NCI-H526 (cell line): ENCODE measurements at places on chromosomes 4 and X.

DNA sequence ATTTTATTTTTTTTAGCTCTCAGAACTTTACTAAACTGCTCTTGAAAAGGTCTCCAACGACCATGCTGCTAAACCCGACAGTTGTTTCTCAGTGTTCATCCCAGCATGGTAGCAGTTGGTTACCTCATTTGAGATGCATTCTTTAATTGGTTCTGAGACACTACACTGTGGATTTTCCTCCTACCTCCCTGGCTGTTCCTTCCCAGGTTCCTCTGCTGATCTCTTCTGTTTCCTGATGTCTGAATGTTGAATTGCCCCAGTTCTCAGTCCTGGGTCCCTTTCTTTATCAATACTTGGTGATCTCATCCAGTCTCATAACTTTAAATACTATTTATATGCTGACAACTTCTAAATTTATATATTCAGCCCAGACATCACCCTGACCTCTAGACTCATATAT, 19.1 kb upstream of the TMEM165 start:
- DNase-seq, result no peak

DNA sequence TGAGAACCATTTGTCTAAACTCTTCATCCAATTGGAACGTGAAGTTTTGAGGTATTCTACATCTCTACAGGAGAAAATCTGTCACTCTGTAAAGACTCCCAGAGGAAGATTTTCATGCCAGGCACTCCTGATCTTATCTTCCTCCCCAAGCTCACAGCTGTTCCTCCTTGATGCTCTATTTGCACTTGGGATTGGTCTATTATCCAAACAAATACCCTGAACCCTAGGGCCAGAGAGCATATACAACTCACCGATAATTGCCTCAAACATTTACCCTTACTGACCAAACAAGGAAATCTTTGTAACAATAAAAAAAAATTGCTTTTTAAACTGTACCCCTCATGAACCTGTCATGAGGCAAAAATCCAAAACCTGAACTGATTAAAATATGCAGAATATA, 372.7 kb downstream of the SH2D1A start:
- DNase-seq, result no peak

DNA sequence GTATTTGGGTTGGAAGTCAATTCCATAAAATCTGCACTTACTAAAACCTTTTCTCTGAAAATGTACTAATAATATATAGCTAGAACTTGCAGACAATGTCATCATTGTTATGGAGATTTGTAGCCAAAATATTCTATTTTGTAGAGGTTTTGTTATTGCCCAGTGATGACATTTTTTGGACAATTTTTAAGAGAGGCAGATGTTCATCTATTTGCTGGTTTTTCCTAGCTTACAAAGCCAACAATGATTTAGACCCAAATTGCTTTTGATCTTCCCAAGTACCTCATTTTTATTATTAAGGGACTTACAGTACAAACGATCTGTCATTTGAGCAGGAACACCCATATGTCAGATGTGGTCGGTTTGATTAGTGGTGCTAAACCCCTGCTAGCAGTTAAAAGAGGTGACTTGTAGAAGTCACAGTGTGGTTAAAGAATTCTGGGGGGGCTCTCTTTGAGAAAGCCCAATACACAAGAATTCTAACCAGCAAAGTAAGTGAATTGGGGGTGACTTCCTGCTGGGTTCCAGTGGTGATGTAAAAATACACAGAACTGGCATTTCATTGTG, 136.2 kb downstream of the KIT start:
- no peak for DNase-seq

DNA sequence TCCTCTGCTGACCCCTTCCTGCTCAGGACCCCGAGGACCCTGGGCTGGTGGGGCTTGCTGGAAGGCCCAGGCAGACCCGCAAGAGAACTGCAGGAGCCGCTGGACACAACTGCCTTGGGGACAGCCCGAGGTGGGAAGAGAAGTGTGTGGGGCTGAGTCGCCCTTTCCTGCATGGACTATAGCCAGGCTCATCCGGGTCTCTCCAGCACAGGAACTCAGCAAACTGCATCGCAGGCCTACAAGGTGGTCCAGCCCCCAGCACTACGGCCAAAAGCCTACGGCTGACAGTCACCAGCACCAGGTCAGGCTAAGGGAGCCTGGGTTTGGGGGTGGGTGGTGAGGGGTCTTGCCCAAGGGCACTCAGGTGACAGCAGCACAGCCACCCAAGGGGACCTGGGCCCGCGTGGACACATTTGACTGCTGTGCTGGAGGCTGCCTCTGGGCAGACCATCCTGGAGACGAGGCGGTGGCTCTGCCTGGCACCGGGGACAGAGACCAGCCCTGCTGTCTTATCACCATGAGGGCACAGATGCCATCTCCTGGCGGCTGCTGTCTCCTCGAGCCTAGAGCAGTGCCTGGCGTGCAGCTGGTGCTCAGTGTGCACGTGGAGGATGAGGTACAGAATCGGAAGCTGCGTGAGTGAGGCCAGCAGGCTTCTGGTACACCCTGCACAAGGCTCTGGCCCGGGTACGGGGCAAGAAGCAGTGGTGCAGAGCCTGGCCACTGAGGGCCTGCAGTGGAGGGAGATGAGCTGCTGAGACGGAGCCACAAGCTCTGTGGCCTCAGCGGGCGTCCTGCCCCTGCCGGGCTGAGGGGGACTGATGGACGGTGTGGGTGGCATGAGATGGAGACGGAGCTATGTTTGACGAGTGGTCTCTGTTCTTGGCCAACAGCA, 15.1 kb downstream of the LRPAP1 start:
- no peak for DNase-seq

DNA sequence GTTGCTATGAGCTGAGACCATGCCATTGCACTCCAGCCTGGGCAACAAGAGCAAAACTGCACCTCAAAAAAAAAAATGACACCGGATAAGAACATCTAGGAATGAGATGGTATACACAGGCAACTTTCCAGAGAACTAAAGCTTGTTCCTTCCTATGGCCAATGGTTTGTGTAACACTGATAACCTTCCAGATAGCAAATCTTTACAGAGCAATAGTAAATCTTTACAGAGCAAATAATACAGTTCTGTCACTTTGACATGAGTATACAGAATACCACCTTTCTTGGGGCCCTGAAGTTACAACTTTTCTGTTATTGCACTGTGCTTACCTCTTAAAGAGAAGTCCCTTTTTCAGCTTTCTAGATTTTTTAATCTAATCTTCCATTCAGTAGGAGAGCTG, 91.6 kb downstream of the CD99L2 start:
- DNase-seq, result no peak

DNA sequence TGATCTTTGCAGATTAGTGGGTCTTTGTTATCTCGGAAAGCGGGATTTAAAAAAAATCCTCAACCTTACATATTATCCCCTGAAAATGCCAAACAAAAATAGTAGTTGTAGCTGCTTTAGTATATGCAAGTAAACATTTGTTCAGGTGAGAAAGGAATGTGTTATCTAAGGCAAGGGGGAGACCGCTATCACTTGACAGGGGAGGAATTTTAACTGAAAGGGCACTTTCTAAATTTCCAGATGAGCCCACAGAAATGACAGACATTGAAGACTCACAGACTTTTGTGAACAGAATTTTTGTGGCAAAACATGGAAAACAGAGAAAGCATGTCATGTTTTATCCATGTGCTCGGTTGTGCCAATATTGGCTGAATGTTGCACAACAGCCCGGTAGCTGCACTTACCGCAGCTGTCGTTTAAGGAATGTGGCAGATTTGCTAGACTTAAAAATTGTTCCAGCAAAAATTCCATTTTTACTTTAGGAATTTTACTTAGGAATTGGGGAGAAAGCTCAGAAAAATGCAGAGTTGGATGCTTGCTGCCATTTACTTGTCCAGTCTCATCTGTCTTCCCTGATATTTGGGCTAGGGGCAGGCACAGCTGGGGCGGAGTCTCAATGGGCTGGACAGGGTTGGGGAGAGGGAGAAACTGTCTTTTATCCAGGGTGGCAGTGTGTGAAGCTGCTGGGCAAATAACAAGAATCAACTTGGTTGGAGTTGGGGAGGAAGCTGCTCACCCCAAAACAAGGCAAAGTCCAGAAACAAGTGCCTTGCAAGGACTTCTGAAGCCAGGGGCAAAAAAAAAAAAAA, 94.6 kb upstream of the RPS6KA3 start:
- no peak for DNase-seq

GRCh38 chr4:123325241-123325681, 71.3 kb upstream of the SPRY1 start:
- DNase-seq, result no peak

- no peak for DNase-seq
Observed at GRCh38 chr4:142567199-142567598, 278.9 kb downstream of the INPP4B start.

GRCh38 chrX:17737986-17738713, 857 bp downstream of the SCML1 start:
- peak; percentile 64 for DNase-seq

- DNase-seq, result no peak
Observed at GRCh38 chr4:77156912-77157858, at the start of gene CCNG2. Gene CCNG2, plus strand, starts transcription at chr4:77157207. Its CDS starts 1,326 bp downstream, at chr4:77158533.

GRCh38 chr4:85399270-85399669, 75.7 kb upstream of the ARHGAP24 start:
- no peak for DNase-seq

DNA sequence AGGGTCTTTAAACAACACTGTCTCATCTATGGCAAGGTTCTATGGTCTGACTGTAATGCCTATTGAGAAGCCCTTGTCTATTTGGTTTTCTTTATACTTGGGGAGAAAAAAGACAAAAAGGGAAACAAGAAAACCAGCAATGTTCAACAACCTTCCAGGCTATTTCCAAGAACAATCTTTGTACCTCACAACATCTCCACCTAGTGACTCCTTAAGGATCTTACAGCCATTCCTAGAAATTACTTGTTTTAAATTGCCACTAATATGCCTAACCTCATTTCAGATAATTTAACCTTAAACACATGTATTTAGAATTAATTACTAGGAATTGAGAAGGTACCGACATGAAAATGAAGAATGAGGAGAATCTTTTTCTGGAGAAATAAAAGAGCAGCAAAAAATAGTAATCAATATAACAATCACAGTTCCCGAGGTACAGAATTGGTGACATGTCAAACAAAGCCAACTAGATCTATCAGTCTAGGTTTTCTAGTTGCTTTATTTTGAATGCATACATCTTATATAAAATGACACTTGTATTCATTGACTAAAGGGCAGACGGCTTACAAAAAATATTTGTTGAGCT, 1.6 kb upstream of the RBM46 start:
- peak; percentile 46 for DNase-seq

DNA sequence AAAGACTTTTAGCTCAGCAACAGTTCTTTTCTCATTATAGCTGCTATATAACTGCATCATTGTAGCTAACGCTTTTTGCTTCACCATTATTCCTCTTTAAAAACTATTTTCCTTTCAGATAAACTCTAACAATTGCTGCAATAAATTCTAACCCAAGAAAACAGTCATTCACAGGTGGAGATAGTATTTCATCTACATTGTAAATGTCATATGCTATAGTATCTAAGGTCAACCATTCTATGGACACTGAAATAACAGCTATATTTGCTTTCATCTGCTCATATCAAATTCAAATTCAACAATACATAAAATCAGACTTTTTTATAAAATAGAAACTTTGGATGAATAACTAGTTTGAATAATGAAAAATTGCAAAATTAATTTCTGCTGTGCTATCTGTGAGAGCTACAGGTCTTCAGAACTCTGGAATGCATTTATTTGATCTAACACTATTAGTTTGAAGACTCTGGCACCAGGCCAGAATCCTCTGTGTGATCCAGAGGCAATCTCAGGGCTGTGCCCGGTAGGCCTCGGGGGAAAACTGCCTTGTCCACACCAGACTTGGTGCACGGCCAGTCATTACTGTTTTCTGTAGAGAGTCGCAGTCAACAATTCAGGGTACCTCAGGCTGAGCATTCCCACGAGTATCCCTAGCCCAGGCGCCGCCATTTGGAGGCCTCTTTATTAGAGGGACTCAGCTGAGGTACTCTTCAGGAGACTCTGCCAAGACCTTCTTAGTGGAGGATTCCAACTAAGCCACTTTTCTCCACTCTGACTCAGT, 332.4 kb downstream of the SLC7A11 start:
- DNase-seq, result no peak

DNA sequence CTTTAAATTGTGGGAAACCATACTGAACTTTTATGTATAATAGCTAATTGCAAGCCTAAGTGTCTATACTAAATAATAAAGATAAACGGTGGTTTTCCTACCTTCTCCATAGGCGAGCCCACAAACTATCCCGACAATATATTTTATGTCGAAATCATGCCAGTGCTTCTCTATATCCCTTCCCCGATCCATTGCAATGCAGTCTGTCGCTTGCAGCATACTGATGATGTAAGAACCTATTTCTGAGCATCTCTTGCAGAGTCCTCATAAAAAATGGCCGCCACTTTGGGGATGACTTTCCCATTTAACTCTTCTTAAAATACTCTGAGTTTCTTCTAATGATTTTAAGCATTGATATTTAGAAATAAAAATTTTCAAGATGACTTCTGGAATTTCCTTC, 58.1 kb upstream of the TLR3 start:
- no peak for DNase-seq

DNA sequence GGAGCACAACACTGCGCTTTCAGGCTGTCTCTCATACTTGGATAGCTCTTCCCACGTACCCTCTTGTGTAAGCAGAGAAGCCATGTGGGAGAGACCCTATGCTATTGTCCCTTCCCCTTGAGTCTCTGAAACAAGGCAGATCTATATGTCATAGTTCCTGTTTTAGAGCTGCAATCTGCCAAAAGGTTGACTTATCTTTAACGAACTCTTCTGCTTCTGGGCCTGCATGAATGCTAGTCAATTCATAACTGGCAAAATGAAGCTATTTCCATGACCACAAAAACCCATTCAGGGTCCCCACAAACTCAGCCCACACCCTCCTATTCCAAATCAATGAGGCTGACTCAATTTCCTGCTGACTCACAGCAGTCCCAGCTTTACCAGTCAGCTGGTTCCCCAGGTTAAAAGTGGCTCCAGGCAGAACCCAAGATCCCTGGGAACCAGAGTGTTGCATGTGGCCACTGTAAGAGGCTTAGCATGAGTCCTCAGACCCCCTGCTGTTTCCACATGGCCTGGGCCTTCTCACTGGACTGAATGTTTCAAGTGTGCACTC, 25.3 kb upstream of the SOD3 start:
- DNase-seq, result no peak

- DNase-seq, result no peak
Observed at GRCh38 chr4:147801820-147802219, 69.9 kb downstream of the ARHGAP10 start.

- DNase-seq, result no peak
Observed at GRCh38 chr4:4260185-4260751, 12.2 kb upstream of the TMEM128 start.

- DNase-seq, result no peak
Observed at GRCh38 chrX:154738011-154738738, 12.7 kb downstream of the GAB3 start.

- DNase-seq, result no peak
Observed at GRCh38 chrX:122863067-122863466, 321.0 kb upstream of the GRIA3 start.

GRCh38 chr4:151678048-151678872, 82.5 kb downstream of the GATB start:
- DNase-seq, result peak; percentile 86

DNA sequence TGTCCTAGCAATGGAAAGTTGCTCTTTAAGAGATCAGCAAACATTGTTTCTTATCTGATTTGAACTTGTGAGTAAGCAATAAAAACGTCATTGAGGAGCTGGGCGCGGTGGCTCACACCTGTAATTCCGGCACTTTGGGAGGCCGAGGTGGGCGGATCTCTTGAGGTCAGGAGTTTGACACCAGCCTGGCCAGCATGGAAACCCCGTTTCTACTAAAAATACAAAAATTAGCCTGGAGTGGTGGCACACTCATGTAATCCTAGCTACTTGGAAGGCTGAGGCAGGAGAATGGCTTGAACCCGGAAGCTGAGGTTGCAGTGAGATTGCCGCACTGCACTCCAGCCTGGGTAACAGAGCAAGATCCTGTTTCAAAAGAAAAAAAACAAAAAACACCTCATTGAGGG, 11.2 kb upstream of the PLAC8 start:
- DNase-seq, result no peak
